ENCODE measurements at places on chromosomes 1 and 21. TPM values are rescaled to one million over a fixed set of nuclear protein-coding genes. Genes with fewer than 3 reads are reported as not detected.

The APCS gene
- not detected for total RNA-seq

The NPHS2 gene
- total RNA-seq, result not detected

The CLCA4 gene
- not detected for total RNA-seq

The ZNF683 gene
- not detected for total RNA-seq

The ARHGEF10L gene
- 13.1 TPM for total RNA-seq

The FOXD2 gene
- 0.83 TPM for total RNA-seq

The MANEAL gene
- total RNA-seq, result 0.50 TPM

- H3K4me1 ChIP-seq, result peaks cover 6% of the 10 kb centered on the region
- H3K36me3 ChIP-seq, result no peaks in the 10 kb centered on the region
- no peaks in the 10 kb centered on the region for H3K27me3 ChIP-seq
- no peak overlapping the region for H3K4me3 ChIP-seq
- no peak overlapping the region for H3K27ac ChIP-seq
These were observed 731 bp upstream of the ZNF683 start for GRCh38 chr1:26373281-26373680.

- H3K4me1 ChIP-seq, result no peaks in the 10 kb centered on the region
- no peaks in the 10 kb centered on the region for H3K36me3 ChIP-seq
- no peak overlapping the region for H3K4me3 ChIP-seq
- no peak for DNase-seq
- no peaks in the 10 kb centered on the region for H3K27me3 ChIP-seq
These were observed 4.1 kb downstream of the KIAA1614 start for GRCh38 chr1:180916771-180917170.

GRCh38 chr1:54995013-54995760 is 3.5 kb upstream of the BSND start:
- no peak overlapping the region for H3K27ac ChIP-seq
- H3K4me3 ChIP-seq, result no peak overlapping the region
- H3K4me1 ChIP-seq, result peaks cover 2% of the 10 kb centered on the region
- H3K27me3 ChIP-seq, result peaks cover 42% of the 10 kb centered on the region
- H3K36me3 ChIP-seq, result no peaks in the 10 kb centered on the region

GRCh38 chr1:157095091-157095490 is 4.5 kb downstream of the ETV3L start:
- no peak for DNase-seq
- no peaks in the 10 kb centered on the region for H3K4me1 ChIP-seq
- no peak overlapping the region for H3K27ac ChIP-seq
- H3K4me3 ChIP-seq, result no peak overlapping the region

DNA sequence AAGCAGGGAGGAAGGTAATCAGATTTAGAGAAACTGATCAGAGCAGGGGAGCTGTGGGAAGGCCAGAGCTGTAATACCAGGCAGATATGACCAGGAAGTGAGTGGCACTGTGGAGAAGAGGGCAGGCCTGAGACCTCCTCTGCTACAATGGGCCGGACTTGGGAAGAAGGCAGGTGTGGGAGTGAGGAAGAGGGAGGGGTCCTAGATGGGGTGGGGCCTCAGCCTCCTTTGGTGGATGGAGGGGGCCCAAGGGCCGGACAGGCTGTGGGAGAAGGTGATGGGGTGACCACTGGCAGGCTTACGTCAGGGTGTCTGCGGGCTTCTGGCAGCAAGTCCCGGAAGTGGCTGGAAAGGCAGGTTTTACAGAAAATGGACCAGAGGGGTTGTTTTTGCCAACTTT is 5.0 kb upstream of the HPCA start:
- H3K4me3 ChIP-seq, result no peak overlapping the region
- H3K36me3 ChIP-seq, result no peaks in the 10 kb centered on the region
- DNase-seq, result no peak
- H3K27me3 ChIP-seq, result peaks cover 20% of the 10 kb centered on the region
- H3K27ac ChIP-seq, result no peak overlapping the region

DNA sequence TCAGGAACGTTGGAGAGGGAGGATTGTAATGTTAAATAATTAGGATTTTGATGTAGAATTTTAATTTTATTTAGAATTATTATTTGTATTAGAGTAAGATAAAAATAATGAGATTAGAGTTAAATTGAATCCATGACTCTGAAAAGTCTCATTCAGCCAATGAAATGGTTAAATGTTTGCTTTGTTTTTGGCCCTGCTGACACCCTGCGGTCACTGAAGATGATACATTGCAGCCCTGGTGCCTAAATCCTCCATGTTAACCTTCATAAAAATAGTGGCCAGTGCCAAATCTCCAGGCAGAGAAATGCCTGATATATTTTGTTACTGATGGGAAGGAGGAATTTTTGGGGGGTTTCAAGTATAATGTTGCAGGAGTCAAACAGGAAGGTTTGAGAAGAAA is 27.3 kb upstream of the RLF start:
- H3K36me3 ChIP-seq, result no peaks in the 10 kb centered on the region
- no peak for DNase-seq
- H3K4me1 ChIP-seq, result no peaks in the 10 kb centered on the region
- H3K27me3 ChIP-seq, result peaks cover 15% of the 10 kb centered on the region

GRCh38 chr1:211632808-211633523 is 42.5 kb downstream of the NEK2 start:
- no peak overlapping the region for H3K4me3 ChIP-seq
- H3K36me3 ChIP-seq, result no peaks in the 10 kb centered on the region
- H3K4me1 ChIP-seq, result peaks cover 11% of the 10 kb centered on the region
- peak; percentile 85 for DNase-seq
- no peaks in the 10 kb centered on the region for H3K27me3 ChIP-seq

Measured in fibroblast of lung (primary cell).